ENCODE measurements at places on chromosomes 3 and 15.

DNA sequence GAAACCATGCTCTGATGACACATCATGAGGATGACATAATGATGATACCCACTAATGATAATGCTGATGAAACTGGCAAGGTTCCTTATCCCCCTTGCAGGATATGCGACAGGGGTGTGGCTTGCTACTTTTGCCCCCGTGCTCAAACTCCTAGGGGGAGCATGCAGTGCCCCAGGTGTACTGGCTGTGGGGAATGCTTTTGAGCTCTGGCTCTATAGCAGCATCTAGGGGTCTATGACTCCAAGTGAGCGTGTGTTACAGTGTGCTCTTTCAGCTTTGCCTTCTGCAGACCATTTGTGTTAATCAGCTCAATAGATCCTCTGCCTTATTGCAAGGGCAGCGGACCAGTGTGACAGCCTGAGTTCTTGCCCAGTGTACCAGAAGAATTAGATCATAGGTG lies 1239.5 kb downstream of the SI start:
- DNase-seq = no peak

GRCh38 chr15:74777769-74778598 lies 3.9 kb upstream of the CSK start:
- DNase-seq = no peak

- DNase-seq = no peak
Measured at GRCh38 chr15:49696433-49696832, 75.6 kb downstream of the DTWD1 start.

- no peak for DNase-seq
Measured at GRCh38 chr3:185051801-185052200, 101.1 kb downstream of the C3orf70 start.

DNA sequence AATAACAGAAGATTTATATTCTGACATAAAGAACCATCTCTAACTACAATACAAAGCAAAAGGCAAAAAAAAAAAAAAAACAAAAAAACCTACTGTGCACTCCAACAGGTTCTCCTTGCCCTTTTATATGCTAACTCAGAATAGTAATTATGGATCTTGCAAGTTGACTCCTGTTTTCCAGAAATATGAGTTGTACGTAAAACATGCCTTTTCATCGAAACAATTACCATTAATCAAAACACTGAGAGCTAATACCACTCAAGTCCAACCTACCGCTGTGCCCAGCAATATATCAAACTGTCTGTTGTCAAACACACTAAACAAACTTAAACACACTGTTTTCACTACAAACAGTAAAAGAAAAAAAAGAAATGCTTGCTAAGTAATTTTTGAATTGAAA lies 389.8 kb downstream of the TBC1D5 start:
- no peak for DNase-seq

- DNase-seq = no peak
Measured at GRCh38 chr3:129644836-129645235, 38.4 kb upstream of the PLXND1 start.

DNA sequence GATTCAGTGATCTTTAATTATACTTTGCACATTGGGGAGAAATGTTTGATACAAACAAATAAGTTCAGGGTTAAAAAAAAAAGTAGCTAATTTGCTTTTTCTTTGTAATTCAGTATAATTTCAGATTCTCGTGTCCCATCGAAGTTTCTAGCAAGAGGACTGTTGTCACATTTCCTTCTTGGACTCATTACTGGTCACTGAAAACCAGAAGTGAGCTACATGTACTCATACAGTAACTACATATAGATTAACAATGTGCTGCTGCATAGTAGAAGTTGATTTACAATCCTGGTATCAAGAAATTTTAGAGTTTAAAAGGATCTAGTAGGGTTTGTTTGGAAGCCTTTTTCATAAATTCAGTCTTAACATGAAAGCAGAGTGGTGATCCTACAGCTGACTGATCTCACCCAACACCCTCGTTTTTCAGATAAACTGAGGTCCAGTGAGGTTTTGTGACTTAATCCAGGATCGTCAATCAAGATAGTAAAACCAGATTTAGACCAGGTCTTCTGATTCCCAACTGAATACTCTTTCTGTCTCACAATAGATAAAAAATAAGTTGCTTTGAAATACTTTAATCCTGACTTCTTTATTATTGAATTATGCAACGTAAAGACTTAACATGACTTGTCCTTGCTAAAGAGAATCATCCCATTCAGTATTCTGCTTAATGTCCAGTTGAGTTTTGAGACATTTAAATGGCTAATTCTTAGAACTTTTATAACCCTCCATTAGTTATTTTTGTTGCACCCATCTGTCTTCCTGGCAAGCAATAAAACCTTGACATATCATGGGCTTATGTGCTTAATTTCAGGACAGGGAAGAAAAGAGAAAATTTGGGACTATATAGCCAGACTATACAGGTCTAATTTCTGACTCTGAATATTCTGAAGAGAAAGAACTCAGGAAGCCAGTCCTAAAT lies 2.8 kb downstream of the SEC62 start:
- no peak for DNase-seq

- no peak for DNase-seq
Measured at GRCh38 chr3:126157083-126157768, 23.2 kb downstream of the ALDH1L1 start.

DNA sequence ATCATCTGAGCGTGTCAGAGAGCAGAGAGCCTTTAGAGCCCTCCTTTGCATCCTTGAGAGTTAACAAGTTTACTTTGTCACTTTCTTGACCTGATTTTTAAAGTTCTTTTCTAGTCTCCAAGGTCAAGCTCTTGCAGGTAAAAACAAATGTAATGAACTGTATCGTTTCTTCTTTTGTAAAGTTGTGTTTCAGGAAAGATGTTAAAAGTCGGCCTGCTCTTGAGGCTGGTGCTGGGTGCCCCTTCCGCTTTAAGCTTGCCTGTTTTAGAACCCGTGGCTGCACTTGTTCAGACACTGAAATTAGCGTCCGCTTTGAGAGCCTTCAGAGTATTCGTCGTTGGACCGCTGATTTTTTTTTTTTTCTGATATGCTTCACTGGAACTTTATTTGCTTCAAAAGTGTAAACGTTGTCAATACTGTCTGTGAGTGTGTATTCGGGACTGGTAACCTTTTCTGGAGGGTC lies 52.6 kb upstream of the ULK4 start:
- DNase-seq = no peak

GRCh38 chr15:63895787-63896218 lies 62.1 kb upstream of the HERC1 start:
- no peak for DNase-seq

DNA sequence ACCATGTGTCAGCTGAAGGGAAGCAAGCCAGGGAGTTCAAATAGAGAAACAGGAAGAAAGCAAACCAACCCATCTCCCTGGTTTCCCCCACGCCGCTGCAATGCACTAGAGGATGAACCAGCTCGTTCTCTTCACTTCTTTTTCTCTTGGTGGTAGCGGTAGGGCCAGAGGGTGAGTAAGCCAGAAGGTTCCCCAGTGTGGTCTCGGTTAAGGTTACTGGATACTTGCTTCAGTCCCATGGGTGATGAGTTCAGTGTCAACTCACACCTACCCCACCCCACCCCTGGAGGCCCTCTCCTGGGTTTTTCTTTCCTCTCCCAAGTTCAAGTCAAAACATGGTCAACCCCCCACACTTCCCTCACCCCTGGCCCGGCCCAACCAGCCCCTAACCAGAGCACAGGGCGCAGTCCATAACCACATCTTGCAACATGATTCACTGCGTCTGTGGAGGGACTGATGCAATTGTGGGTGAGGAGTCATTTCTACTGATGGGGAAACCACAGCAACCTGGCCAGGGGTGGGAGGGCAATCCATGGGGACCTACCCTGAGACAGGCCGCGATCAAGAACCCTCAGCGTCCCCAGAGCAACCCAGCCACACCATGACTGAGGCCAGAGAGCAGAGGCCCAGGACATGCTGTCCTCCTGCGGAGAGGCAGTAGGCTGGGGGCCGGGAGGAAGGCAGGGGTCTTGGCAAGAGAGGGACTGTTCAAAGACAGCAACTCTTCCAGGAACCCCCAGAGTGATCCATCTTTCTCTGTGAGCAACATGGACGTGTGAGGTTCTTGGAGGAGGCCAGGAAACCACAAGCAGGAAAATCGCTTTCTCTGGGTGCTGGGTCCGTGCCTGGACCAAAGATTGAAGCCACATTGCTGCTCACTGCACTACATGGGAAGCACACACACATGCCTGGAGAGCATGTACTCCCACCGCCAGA lies 276.6 kb downstream of the UACA start:
- DNase-seq = peak; percentile 84

DNA sequence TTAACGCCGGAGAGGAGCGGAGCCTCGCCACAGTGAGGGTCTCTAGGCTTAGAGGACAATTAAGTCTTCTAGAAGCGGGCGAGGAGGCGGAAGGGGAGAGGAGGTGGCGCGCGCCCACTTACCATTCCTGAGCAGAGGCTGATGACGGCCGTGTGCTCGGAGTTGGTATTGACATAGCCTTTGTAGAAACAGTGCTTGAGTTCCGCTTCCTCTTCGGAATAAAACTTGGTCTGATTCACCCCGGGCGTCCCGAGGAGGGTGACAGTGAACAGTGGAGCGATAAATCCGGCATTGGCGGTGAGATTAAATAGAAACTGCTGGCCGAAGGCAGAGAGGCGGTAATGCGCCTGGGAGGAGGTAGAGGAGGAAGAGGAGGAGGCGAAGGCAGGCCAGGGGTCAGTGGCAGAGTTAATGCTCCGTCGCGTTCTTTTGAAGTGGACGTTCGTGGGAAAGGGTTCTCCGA lies 1.3 kb downstream of the ADAMTS9 start:
- no peak for DNase-seq

- DNase-seq = no peak
Measured at GRCh38 chr3:169678122-169678521, 14.6 kb upstream of the MECOM start.

- no peak for DNase-seq
Measured at GRCh38 chr3:150421256-150421655, 13.2 kb downstream of the TSC22D2 start.

DNA sequence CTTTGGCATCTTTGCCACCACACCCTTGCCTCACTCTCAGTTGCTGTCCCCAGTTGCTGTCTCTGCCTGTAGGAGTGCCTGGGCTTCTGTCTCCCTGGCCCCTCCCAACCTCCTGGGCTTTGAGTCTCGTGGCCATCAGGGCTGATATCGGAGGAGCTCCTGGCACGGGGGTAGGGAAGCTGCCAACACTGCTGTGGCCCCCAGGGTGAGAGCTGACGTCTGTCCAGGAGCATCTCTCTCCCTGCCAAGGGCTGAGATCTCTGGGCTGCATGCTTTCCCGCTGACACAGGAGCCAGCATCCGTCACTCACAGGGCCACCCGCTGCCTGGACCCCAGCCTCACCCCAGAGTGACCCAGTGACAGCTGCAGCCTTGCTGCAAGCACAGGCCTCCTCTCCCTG lies 47.4 kb downstream of the EXOG start:
- no peak for DNase-seq

Data from CD4-positive, alpha-beta T cell treated with Interleukin-2 at 100 ng/mL for 4 hours (primary cell).